Fibroblast of villous mesenchyme (primary cell): ENCODE measurements at places on chromosomes 1 and 21.

DNA sequence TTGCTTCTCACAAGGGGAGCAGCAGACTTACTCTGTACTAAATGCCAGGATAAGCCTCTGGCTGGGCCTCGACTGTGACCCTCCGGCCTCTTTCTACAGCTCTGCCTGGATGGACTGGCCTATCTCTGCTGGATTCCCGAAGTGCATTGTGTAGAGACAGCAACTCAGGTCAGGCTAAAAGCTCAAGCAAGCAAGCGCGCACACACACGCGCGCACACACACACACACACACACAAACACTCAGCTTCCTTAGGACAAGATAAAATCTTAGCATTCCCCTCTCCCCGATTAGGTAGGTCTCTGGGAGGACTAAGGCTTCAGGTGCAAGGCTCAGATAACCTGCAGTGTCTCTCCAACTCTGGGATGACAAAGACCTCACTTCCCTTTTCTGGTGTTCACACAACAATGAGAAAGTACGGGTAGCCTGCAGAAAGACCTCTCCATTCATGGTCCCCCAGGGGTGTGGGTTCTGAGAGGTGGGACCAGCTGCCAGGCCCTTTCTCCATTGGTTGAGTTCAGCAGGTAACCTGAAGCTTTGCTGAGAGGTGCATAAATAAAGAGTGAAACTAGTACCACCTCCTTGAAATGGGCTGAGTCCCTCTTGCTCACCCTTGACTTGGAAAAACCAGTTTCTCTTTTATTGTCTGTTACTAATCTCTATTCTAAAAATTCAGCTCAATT is 155.1 kb upstream of the CAMK1G start:
- DNase-seq, result no peak

- DNase-seq, result no peak
Measured at GRCh38 chr21:46356494-46357334, 32.8 kb downstream of the PCNT start.

DNA sequence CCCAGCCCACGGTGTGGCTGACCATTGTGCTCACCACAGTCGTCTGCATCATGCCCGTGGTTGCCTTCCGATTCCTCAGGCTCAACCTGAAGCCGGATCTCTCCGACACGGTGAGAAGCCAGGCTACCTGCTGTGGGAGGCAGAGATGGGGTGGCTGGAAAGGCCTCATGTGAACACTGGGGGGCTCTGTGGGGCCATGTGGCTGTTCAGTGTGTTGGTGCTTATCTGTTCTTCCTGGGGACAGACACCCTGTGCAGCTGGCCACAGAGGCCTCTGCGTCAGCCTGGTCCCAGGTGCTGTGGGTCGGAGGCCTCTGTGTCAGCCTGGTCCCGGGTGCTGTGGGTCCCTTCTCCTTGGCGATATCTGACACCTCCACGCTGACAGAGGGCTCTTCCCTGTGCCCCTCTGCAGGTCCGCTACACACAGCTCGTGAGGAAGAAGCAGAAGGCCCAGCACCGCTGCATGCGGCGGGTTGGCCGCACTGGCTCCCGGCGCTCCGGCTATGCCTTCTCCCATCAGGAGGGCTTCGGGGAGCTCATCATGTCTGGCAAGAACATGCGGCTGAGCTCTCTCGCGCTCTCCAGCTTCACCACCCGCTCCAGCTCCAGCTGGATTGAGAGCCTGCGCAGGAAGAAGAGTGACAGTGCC is 23.2 kb downstream of the ATP8B2 start:
- no peak for DNase-seq

DNA sequence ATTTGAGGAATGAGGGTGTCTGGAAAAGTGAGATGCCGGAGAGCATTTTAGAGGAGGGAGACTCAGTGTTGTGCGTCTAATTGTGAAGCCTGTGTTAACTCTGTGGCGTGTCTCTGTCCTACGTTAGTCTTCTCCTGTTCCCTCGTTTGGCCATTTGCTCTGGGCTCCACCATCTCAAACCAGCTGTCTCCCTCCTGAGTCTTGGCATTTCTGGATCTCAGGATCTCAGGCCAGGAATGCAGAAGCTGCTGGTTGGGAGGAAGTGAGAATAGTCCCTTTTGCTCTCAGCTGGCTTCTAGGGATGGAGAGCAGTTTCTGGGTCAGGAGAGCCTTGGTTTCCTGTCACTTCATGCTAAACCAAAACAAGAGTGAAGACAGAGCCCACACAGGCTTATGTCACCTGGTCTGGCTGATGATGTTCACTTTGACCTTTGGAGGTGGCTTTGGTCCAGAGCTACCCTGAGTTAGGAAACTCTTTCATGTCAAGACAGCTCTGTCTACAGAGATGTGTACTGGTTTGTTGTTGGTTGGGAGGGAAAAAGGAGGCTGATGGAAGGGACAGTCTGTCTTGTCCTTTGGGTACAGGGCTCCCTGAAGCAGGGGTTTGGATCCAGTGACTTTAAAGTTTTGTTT is 859 bp downstream of the NFASC start:
- no peak for DNase-seq

- no peak for DNase-seq
Measured at GRCh38 chr1:5914676-5915365, 77.4 kb downstream of the NPHP4 start.

DNA sequence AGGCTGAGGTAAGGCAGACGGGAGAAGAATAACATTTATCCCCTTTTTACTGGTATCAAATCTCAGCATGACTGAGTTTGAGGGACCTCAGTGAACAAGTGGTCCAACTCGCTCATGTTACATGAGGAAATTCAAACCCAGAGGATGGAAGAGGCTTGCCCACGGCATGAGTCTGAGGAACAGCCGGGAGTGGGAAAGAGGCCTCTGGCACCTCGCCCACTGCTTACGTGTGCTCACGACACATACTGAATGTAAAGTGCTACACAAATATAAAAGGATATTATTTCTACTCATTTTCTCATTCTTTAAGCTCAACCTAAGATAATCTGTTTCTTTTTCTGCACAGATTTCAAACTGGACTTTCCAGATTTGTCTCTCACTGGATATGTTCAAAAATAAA is 14.7 kb downstream of the BEND5 start:
- DNase-seq, result peak; percentile 9

DNA sequence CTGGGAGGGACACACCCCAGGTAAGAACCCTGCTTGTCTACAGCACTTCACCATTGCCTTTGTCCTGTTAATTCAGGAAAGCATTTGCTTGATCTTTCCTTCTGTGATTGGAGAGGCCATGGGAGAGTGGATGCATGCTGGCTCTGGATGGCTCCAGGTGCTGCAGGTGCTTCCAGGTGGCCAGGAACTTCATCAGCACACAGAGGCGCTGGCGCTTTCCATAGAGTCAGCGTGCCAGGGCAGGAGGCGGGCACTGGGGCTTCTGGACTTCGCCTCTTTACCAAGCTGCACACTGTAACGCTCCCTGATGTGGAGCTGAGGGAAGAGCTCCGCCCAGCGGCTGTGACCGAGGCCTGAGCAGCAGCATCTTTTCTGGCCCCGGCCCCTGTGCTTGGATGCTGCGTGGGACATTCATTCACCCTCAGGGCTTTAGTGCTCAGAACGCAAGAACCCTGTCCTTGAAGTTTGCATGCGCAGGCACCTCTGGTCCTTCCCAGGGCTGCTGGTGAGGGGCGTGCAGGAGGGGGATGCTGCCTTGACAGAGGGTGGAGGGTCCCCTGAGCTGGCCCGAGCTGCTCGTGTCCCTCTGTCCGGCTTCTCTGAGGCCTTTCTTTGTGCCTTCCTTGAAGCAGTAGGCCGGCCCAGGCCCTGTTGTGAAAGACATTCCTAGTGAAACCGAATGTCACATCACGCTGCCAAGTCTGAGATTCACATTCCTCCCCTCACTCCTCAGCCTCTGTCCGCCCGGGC is 1.6 kb upstream of the MX2 start:
- DNase-seq, result peak; percentile 37

GRCh38 chr1:101002551-101002950 is 23.0 kb downstream of the DPH5 start:
- DNase-seq, result peak; percentile 33

DNA sequence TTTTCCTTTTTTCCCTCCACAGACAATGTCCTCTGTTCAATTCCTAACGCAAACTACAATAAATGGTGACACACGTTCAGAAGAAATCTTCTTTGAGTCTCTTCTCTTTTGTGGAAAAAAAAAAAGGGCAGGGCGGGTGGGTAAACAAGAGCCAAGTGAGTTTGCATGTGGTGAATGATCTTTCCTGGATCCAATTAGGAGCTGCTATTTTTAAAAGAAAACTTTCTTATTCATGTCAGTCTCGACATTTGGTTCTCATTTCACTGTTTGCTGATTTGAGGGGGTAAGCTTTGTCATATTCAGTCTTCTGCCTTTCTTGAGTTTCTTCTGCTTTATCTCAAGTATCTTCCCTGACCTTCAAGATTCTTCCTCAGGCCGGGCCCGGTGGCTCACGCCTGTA is 29.2 kb upstream of the KIF1B start:
- no peak for DNase-seq

DNA sequence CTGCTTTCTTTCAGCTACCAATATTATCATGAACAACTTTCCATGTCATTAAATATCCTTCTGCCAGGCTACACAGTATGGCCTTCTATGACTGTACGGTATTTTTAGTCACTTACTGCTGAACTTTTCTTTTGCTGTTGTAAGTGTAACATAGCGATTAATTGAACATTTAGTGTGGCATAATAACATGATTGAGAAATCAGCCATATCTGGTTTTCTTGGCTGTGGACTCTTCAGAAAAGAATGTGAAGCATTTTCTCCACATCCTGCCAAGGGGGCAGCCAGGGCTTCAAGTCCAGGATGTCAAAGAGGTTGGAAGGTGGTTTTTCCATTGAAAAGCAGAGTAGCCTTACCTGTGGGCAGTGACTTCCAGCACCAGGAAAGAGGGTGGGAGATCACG is 8.8 kb upstream of the AHCYL1 start:
- peak; percentile 88 for DNase-seq

DNA sequence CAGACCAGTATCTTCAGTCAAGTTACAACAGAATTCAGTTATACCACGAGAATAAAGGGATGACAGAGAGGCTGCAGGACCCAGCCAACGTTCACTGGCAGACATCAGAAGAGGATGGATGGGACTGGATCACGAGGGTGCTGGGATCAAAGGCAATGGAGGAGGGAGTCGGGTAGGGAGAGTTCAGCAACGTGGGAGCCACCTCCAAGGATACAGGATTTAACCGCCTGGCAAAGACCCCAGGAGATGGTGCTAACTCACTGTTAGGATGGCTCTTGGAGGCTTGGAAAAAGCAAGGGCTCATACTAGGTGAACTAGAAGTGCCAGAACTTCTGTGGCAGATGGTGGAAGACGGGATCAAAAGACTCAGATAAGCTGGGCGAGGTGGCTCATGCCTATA is 99.1 kb upstream of the DISP3 start:
- no peak for DNase-seq

DNA sequence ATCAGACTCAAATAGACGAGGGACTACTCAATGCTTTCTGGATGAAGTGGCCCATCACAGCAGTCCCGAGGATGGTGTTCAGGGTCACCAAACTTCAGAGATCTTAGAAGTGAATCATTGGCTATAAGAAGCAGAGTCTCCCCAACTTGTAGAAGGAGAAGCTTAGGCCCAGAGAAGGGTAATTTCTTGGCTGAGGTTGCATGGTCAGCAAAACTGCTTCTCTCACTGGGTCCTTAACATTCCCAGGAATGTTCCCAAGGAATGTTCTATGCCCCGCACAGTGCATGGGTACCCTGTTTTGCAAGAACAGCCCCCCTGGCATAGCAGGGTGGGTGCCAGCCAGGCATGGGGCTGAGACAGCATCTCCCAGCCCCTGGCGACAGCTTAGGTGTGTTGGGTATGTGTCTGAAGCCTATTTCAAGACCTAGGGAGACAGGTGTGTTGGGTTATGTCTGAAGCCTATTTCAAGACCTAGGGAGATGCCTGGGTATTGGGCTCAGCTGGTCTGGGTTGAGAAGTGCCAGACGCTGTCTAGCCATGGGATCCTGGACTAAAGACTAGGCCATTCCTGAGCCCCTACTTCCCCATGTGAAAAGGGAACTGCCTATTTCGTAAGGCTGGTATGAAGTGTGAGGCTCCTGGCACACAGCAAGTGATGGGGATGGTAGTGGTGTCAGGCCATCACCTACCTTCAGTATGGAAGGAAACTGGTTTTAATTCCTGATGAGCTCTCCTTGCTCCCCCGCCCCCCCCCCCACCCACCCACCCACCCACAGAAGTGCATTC is 26.1 kb downstream of the PADI6 start:
- no peak for DNase-seq

DNA sequence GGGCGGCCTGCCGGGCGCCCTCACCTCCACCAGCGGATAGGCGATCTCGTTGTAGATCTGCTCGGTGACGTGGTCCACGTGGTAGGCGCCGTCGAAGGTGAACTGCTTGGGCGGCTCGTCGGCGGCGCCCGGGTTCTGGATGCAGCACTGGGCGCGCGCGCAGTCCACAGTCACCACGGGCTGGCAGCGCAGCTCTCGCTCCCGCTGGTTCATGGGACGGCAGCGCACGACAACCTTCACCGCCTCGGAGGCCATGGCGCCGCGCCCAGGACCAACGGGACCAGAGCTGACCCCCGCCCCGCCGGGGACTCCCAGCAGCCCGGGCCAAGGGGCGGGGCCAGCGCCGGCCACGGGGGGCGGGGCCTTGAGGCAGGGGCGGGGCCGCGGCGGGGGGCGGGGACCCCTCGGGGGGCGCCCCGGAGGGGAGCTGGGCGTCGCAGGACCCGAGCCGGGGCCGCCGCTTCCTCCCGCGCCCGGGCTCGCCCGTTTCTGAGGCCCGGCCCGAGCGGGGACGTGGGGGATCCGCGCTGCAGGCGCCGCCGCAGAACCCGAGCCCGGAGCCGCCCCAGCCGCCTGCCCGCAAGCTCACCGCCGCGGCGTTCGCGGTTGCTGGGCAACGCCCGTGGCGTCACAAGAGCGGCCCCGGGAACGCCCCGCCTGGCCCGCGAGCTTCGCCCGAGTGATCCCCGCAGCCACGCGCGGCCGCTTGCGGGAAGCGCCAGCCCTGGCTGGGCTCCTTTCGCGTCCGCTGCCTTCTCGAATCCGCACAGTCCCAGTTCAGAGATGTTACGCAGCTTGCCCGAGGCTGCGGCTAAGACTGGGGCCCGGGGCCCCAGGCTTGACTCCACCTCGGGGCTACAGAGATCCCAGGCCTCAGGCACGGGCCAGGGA is at the start of gene KIF17:
Gene KIF17, minus strand, starts transcription at position 556 of the 891 bp plus-strand sequence. Its CDS starts 301 bp downstream, at position 255.
- peak; percentile 83 for DNase-seq

GRCh38 chr1:199463521-199464127 is 563.9 kb upstream of the NR5A2 start:
- DNase-seq, result peak; percentile 71

DNA sequence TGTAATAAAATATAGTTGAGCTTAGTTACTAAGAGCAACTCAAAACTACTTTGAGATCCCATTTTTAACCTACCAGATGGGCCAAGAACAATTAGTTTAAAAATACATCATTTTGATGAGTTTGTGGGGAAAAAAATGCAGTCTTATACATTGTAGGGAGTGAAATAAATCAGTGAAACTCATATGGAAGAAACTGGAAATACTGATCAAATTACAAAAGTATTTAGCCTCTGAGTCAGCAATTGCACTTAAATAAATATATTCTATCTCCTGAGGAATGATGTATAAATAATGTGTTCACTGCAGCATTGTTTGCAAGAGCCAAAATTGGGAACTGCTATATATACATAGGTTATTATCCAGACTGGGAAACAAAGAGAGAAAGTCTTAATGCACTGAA is 4.6 kb upstream of the SMCP start:
- DNase-seq, result no peak

GRCh38 chr1:173333581-173333980 is 126.5 kb upstream of the TNFSF4 start:
- DNase-seq, result peak; percentile 39
